ENCODE measurements at places on chromosomes 7 and 10.

- DNase-seq, result no peak
Measured at GRCh38 chr10:49666054-49666615, 13.3 kb upstream of the C10orf53 start.

DNA sequence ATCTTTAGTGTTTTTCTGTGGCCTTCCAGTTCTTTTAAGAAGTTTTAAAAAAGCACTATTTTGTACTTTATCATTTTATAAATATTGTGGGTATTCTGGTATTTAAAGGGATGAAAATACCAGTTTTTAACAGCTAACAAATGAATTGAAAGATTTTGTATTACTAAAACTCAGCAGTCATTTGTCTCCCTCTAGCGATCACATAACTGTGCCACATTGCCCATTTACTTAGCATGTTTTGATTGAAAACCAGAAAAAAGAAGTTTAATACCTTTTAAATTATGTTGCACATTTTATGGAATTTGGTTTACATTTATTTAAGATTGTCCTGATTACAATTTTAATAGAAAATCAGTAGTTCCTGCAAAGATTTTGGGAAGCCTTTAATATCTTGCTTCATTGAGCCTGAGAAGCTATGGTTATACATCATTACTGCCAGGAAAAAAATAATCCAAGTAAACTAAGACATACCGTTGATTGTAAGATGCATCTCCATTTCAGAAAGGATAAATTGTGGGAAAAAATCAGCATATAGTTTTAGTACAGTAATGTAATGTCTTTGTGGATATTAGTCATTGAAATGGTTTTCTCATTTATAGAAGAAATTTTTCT lies 34.9 kb downstream of the TAX1BP1 start:
- no peak for DNase-seq

GRCh38 chr10:98388101-98388655 lies 26.8 kb downstream of the PYROXD2 start:
- no peak for DNase-seq

- DNase-seq, result no peak
Measured at GRCh38 chr7:1413936-1414639, 45.2 kb downstream of the MICALL2 start.

DNA sequence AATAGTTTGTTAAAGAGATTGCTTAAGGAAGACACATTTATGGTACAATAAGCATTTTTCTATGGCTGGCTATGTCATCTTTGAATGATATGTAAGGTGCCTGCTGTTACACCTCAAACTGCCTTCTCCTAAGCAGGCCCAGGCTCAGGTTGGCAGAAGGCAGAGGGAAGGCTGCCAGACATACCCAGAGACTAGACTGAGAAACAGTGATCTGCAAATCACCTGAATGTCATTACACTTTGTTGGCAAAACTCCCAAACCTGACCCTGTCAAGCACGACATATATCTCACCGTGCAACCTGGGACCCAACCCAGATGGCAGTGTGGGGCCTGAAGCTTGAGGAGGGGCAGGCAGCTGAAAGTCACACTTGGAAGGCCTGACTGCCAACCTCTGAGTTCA lies 136.6 kb upstream of the TARP start:
- no peak for DNase-seq

DNA sequence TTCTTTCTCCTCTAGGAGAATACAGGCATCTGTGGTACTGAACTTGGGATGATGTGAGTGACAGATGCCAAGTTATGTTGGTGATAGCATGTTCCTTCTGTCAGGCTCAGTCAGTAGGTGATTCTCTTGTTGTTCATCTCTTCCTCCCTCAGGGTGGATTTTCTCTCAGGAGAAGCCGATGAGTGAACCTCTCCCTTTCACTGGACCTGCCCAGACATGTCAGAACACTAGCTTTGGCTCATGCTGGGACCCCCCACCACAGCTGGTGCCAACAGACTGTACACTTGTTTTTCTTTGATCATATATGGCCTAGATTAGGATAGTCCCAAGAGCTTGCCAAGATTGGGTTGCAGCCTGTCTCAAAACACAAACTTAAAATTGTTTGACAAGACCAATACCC lies 129.4 kb downstream of the BMPER start:
- DNase-seq, result no peak

GRCh38 chr10:7351894-7352293 lies 58.9 kb downstream of the SFMBT2 start:
- DNase-seq, result no peak

- no peak for DNase-seq
Measured at GRCh38 chr7:20172736-20173334, 44.3 kb downstream of the MACC1 start.

DNA sequence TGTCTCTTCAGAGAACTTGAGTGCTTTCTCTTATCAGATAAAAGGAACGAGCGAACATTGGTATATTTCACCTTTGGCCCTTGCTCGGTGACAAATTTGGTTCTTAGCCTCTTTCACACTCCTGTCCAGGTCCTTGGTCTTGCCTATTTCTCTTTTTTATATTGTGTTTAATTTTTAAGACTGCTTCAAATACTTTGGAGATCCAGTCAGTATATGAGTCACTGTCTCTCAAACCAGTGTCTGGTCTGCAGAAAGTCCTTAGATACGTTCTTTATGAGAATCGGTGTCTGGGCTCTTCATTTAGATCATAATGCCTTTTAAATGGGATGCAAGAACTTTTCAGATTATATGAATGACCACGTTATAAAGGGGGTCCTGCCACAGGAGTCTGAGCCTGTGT lies 55.0 kb downstream of the PIK3AP1 start:
- no peak for DNase-seq

GRCh38 chr7:81501220-81501619 lies 268.6 kb downstream of the HGF start:
- DNase-seq, result no peak

DNA sequence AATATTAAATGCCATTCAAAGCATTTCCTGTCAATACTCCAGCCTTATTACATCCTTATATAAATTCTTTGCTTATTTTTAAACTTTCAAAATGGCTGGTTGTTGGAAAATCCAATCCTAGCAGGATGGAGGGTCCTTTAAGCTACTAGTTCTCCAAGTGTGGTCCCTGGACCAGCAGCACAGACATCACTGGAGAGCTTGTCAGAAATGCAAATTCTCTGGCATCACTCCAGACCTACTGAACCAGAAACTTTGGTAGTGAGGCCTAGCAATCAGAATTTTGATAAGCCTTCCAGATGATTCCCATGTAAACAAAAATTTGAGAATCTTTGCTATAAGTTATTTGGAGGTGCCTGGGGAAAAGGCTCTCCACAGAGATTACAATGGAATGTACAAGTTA lies 43.8 kb downstream of the CALCR start:
- DNase-seq, result no peak

- no peak for DNase-seq
Measured at GRCh38 chr7:140674356-140674800, 1.6 kb downstream of the ADCK2 start.

- no peak for DNase-seq
Measured at GRCh38 chr10:63711867-63712716, 190.9 kb downstream of the REEP3 start.

DNA sequence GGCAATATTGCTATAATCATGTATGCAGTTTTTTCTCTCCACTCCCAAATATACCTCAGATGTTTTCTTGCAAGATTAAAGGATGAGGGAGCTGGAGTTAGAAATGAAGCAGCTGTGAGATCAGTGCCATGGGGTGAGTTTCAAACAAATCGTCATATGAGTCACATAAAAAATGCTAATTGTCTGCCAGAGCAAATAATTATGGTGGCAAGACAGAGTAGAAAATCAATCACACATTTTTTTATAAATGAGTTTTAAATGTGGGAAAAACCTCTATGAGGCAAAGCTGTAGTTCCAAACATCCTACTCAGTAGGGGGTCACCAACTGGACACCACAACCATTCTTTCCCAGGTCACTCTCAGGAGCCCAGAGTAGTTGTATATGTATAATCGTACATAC lies 55.3 kb downstream of the CH25H start:
- DNase-seq, result no peak

DNA sequence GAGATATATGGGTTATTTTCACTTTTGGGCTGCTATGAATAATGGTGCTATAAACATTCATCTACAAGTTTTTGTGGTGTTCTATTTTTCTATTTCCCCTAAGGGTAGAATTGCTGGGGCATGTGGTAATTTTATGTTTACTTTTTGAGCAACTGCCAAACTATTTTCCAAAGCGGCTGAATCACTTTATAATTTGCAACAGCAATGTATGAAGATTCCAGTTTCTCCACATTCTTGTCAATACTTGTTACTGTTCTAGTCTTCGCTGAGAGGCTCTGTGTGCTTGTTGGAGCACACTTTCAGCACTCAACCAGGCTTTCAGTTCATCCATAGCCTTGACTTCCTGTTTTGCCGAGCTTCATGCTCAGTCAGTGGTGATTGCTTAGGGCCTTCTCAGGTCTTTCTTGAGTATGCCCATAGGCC lies 39.0 kb downstream of the ADK start:
- DNase-seq, result no peak

DNA sequence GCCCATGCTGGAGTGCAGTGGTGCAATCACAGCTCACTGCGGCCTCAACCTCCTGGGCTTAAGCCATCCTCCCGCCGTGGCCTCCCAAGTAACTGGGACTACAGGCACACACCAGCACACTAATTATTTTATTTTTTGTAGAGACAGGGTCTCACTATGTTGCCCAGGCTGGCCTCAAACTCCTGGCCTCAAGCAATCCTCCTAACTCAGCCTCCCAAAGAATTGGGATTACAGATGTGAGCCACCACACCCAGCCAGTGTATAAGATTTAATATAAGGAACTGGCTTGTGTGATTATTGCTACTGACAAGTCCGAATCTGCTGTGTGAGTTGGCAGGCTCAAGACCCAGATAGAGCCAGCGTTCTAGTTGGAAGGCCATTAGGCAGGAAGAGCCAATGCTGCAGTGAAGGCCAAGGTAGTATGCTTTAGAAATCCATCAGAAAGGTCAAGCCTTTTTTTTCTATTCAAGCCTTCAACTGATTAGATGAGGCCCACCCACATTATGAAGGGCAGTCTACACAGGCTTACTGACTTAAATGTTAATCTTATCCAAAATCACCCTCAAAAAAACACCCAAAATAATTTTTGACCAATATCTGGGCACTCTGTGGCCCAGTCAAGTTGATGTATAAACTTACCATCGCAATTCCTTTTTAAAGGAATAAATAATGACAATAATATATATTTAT lies 19.4 kb downstream of the TRIM4 start:
- no peak for DNase-seq

DNA sequence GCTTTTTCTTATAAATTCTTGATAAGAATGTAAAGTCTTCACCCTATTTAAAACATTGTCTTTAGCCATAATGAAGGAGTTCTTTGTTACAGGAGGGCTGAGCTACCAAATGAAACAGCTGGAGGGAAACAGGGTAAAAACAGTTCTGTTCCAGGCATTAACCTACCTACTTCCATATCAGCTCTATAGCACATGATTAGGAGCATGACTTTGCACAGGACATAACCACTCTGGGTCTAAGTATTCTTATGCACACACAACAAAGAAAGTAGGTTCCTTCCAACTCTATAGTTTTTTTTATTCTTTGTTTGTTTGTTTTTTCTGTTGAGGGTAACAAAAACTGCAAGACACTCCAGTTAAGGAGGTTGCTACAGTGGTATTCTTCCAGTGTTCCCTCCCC lies 52.7 kb downstream of the SCIN start:
- DNase-seq, result no peak

DNA sequence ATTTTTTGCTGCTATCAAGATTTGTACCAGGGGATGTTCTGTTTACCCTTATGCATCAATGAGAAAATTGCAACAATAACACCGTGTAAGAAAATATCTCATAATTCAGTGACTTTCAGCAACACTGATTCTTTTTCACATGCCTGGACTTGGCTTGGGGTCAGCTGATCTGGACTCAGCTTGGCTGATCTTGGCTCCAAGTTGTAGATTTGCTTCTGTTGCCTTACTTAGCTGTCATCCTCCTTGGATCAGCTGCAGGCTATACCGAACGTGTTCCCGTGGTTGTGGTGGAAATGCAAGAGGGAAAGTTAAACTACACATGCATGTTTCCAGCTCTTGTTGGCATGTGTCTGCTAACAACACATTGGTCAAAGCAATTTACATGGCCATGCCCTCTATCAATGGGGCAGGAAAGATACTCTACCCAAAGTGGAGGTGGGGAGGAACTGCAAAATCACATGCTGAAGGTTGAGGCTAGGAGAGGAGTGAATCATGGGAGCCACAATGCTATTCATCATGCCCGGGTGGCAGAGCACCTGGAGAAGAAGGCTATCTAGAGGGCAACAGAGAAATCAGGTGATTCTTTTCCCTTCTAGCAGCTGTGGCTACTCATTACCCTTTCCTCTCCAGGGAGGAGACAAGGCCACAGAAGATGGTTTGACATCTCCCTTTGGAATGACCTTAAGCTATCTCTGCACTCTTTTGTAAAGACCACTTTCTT lies 1276.3 kb upstream of the AUTS2 start:
- no peak for DNase-seq

DNA sequence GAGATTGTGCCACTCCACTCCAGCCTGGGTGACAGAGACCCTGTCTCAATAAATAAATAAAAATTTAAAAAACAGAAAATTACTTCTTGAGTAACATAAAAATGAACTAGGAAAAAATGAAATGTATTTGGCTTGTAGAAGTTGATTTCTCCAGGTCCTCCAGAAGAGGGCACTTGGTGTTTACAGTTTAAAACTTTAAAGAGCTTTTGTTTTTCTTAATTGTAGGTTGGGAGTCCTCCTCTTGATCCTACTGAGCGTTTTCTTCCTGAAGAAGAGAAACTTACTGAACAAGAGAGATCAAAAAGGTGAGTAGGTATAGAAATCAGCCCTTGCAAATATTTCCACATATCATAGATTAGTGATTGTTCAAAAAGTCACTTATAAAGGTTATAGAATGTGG lies 16.2 kb downstream of the KIFBP start:
- DNase-seq, result no peak
